ENCODE measurements at places on chromosomes 6 and 20.

GRCh38 chr6:156111913-156112312 is 656.3 kb upstream of the NOX3 start:
- no peak for DNase-seq

DNA sequence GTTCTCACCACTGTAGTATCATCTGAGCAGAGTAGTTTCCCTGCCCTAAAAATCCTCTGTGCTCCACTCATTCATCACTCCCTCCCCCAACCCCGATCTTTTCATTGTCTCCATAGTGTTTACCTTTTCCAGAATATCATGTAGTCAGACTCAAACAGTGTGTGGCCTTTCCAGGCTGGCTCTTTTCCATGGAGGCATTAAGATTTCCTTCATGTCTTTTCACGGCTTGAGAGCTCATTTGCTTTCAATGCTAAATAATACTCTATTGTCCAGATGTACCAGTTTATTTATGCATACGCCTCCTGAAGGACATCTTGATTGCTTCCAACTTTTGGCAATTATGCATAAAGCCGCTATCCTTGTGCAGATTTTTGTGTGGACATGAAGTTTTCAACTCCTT is 235.8 kb downstream of the PHACTR1 start:
- no peak for DNase-seq

DNA sequence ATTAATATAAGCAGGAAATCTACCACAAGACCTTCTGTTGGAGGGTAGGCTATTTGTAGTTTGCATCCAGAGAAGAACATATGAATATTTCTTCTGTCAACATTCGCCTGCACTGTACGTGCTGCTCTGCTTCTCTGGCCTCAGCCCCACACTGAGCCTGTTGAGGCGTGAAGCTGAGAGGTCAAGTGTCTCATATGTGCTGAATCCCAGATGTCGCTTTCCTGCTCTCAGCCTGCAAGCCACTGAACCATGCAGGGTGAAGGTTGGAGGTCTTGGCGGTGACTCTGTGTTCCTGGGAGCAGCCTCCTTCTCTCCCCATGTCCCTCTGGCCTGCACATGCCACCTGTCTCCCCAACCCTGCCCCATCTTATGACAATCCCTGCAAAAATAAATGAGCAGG is 83.6 kb downstream of the TMEM170B start:
- DNase-seq: no peak

GRCh38 chr6:89777455-89777854 is 42.1 kb downstream of the MDN1 start:
- DNase-seq: no peak

GRCh38 chr6:136753624-136754023 is 38.7 kb downstream of the MAP3K5 start:
- DNase-seq: no peak

DNA sequence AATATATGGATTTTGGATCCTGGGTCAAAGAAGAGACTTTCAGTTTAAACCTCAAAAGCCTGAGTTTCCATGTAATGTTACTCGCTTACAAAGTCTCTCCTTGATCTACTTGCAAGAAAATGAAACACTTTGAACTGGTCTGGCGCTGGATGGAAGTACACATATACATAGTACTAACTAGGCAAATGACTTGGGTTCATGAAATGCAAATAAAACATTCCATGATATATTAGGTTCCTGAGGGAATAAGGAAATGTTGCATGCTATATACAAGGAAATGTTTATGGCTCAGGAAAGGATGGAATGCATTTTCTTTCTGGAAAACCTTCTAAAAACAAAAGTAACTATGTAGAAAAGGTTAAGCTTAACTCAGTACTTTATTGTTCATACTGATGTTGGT is 11.4 kb upstream of the TXLNB start:
- DNase-seq: no peak

Data from HS-27A (cell line).